ENCODE measurements at places on chromosomes 5 and 9.

DNA sequence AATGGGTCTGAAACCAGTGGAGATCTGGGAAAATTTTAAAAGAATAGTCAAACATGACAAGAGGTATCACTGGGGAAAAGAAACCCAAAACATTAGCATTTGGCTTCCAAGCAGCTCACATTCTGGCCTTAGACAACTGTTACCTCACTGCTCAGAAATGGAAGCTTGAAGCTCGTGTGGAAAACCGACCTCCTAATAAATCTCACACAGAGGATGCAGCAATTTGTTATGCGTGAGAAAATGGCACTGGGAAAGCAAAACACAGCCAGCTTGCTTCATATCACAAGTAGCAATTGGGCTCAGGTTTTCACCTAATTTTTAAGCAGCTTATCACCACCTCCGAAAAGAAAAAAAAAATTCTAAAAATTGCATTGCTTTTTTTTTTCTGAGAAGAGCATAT, 103.3 kb upstream of the TAS2R1 start:
- DNase-seq: no peak

DNA sequence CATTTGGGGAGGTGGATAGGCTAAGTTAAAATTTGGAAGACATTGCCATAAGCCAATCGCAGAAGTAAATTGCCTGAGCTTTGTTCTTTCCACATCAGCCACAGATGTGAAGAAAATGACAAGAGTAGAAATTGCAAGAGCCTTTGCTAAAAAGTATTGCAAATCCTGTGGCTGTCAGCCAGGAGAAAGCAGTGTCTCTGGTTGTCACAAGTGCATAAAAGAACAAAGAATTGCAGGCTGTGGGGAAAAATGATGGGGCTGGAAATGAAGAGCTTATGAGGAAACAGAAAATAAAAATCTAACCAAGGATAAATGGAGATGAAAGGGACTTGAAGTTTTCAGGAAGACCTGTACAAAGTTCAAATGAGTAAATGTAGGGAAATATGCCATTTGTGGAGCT, 344.8 kb downstream of the CSNK1G3 start:
- DNase-seq: no peak

DNA sequence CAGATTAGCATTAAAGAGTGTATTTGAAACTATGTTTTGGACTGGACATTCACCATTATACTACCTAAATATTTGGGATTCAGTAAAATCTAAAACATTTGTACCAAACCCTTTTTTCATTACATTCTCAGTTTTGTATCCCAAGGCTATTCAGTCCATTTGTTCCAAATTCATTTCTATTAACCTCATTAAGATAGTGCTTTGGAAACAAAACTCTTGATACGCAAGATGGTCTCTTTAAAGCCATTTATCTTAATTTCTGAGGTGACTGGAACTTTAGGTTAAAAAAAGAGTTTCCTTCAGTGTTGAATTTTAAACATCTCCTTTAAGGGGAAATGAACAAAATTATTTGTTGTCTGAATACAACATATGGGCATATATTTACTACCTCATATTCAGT, 702.5 kb upstream of the GRAMD2B start:
- no peak for DNase-seq

- no peak for DNase-seq
Measured at GRCh38 chr5:968881-969280, 39.7 kb upstream of the NKD2 start.

DNA sequence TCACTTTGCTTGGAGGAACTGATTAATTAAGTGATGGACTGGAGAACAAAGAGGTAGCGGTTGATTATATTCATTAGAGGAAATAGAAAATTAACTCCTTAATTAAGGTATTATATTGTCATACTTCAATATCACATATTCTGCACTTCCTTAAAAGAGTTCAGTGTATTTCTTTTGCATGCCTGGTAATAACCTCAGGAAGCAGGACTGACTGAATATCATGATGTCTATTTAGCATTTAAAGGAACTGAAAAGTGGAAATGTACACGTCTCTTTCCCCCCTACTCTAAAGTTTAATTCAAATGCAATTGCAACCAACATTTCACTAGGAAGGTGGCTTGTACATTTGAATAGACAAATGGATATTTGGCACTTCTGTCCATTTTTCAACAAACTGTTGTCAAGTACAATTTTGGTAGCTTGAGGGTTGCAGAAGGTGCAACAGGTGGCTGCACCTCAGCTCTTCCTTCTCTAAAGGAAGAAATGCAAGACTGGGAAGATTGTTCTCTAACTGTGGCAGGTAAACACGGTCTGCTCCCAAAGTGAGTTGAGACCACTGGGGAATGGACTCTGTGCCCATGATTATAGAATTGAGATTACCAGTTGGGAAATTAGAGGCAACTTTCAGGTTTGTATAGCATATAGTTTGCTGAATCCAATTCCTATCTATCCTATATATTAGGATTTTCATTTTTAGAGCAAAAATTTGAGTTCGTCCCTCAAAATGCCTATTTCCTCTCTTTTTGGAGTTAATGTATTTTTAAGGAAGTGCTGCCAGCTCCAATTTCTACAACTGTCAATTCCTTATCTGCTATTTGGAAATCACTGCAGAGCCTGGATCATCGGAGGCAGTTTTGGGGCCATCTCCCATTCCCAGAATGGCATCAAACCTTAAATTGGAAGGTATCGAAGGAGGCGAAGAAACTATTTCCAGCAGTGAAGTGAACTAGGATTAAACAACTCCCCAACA, 98.9 kb upstream of the TAF11L2 start:
- no peak for DNase-seq

DNA sequence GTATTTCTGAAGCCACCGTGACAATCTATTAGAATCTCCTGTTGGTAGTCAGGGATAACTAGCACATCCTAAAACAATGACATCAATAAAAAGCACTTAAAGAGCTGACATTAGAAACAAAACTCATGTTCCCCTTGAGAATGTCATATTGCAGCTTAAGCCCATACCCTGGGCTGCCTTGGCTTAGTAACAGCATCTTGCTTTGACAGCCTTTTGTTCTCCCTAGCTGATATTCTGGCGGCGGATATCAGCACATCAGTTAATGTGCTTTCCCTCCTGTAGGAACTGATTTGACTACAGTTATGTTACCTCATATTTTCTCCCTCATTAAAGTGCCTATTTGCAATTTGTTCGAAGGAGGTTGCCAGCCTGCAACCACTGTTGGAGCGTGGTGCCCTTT, 214.1 kb downstream of the CD180 start:
- no peak for DNase-seq

GRCh38 chr9:19408316-19408692, 505 bp upstream of the ACER2 start:
- no peak for DNase-seq

DNA sequence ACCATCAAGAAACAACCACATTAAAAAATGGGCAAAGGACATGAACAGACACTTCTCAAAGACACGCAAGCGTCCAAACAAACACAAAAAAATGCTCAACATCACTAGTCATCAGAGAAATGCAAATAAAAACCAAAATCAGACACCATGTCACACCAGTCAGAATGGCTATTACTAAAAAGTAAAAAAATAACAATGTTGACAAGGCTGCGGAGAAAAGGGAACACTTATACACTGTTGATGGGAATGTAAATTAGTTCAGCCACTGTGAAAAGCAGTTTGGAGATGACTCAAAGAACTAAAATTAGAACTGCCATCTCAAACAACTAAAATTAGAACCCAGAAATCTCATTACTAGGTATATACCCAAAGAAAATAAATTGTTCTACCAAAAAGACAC, 80.4 kb downstream of the CAAP1 start:
- DNase-seq: no peak

DNA sequence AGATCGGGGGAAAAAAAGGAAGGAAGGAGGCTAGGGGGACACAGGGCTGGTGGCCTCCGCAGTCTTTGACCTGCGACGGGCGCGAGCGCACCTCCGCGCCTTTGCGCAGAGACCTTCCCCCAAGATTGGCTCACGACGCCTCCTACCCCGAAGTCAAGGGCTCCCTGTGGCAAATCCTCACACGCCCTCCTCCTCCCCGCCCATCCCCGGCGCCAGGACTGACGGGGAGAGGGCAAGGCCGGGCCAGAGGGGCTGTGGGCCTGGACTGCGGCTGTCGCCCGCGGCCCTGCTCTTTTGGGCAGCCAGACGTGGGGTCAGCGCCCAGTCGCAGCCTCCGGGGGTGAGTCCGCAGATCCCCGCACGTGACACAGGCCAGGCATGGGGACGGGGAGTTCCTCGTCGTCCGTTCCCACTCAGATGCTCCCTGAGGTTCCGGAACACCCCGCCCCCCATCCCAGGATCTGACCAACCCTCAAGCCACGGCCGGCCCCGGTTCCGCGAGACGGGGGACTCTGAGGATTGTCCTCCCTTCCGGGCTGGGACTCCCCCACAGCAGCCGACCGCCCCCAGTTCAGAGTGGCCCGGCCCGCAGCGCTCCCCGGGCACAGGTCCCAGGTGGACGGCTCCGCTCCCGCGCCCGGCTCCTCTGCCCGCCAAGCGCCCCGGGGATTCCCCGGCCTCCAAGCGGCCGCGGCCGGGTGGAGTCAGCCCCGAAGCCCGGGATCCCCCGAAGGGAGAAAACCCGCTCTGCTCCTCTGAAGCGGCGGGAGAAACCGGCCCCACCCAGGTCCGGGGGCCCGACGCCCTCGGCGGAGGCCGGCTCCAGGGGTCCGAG, 543 bp upstream of the ANKRD33B start:
- DNase-seq: no peak
